ENCODE measurements at places on chromosomes 7 and 10. TPM values are rescaled to one million over a fixed set of nuclear protein-coding genes. Genes with fewer than 3 reads are reported as not detected.

The COL26A1 gene
- total RNA-seq, result 31.6 TPM

The OPTN gene
- 90.7 TPM for total RNA-seq

The TAC1 gene
- total RNA-seq, result 89.5 TPM

The NOC3L gene
- total RNA-seq, result 23.1 TPM

The CDC14C gene
- total RNA-seq, result not detected

The EZH2 gene
- 29.3 TPM for total RNA-seq

The PPP1R17 gene
- total RNA-seq, result 2.8 TPM

The TSC22D4 gene
- 33.7 TPM for total RNA-seq

The KRIT1 gene
- total RNA-seq, result 69.4 TPM

The GPR15LG gene
- total RNA-seq, result not detected

The SEMA3A gene
- 16.4 TPM for total RNA-seq

The BMPER gene
- 12.2 TPM for total RNA-seq

The RGR gene
- total RNA-seq, result 1.6 TPM

The SLC18A3 gene
- 2.8 TPM for total RNA-seq

The COL17A1 gene
- under 0.01 TPM for total RNA-seq

The SRRM3 gene
- 15.2 TPM for total RNA-seq

The RBM20 gene
- 0.23 TPM for total RNA-seq

The ZNF212 gene
- total RNA-seq, result 7.4 TPM

The LHPP gene
- 15.0 TPM for total RNA-seq

The FLNC gene
- total RNA-seq, result 20.1 TPM

The PWWP2B gene
- 12.5 TPM for total RNA-seq

The CRYGN gene
- total RNA-seq, result not detected

The LIPA gene
- 46.8 TPM for total RNA-seq

The KIF20B gene
- 9.9 TPM for total RNA-seq

The POLR2J2 gene
- total RNA-seq, result 5.3 TPM

The OPALIN gene
- not detected for total RNA-seq

The SEMA3D gene
- total RNA-seq, result 10.1 TPM

The IFIT3 gene
- total RNA-seq, result 8.5 TPM

The ACBD7 gene
- total RNA-seq, result 54.2 TPM

The TRPV5 gene
- total RNA-seq, result 0.23 TPM

The ADAM12 gene
- total RNA-seq, result 8.8 TPM

The TBRG4 gene
- total RNA-seq, result 49.1 TPM

The GOT1 gene
- total RNA-seq, result 66.9 TPM

The ITGA8 gene
- 6.5 TPM for total RNA-seq

Measured in diencephalon (tissue), 1 donor.